Kidney (tissue), 22 donors: ENCODE measurements at places on chromosomes 6 and 20. TPM values are rescaled to one million over a fixed set of nuclear protein-coding genes. Genes with fewer than 3 reads are reported as not detected.

CST2 gene
- not detected for total RNA-seq

ADGRB3 gene
- total RNA-seq: 2.2 TPM

DNA sequence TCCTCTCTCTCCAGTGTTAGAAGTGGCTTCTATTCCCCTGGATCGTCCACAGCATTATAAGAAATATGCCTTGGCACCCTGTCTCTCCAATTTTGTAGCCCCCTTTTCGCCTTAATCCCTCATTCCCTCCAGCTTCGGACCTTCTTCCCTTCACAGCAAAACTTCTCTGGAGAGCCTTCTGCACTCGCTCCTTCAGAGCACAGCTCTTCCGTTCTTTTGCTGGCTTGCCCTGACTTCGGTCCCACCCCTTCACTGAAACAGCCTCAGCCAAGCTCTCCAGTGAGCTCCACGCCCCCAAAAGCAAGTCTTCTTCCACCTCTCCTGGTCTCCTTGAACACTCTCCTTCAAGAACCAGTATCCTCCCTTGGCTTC is 134.7 kb upstream of the RNF24 start:
- peak; percentile 53 for DNase-seq

MAS1 gene
- not detected for total RNA-seq

GRCh38 chr20:33667676-33668465 is 1.1 kb downstream of the ACTL10 start:
- peak; percentile 93 for DNase-seq

- DNase-seq: no peak
Observed at GRCh38 chr20:8399947-8400346, 267.9 kb downstream of the PLCB1 start.

GRCh38 chr6:106300944-106301343 is 24.6 kb downstream of the ATG5 start:
- DNase-seq: no peak

DNA sequence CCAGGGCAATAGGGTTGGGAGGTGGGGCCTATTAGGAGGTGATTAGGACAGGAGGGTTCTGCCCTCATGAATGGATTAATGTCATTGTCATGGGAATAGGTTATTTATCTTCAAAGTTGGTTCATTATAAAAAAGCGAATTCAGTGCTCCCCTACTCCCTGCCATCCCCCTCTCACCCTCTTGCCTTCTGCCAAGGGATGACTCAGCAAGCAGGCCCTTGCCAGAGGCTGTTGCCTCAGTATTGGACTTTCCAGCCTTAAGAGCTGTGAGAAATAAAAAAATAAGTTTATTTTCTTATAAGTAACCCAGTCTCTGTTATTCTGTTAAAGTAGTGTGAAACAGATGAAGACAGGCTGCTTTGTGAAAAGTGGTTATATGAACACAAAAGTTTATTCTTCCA is 381.1 kb upstream of the ZFP64 start:
- no peak for DNase-seq

ADGRF5 gene
- 51.7 TPM for total RNA-seq

DNA sequence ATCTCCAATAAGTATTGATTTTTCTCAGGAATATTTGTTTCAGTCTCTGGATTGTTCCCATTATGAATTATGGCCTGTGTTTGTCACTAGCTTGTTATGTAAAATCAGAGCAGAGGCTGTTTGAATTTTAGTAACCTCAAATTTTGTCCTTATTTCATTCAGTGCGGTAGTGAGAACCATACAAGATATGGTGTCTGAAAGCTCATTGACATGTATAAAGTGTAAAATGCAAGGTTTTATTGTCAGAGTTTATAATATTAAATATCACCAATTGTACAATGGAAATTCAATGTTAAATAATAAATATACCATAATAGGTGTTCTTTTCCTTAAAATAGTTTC is 353.3 kb upstream of the SYNCRIP start:
- no peak for DNase-seq

- no peak for DNase-seq
Observed at GRCh38 chr6:159067334-159067733, 22.5 kb upstream of the TAGAP start.

DNA sequence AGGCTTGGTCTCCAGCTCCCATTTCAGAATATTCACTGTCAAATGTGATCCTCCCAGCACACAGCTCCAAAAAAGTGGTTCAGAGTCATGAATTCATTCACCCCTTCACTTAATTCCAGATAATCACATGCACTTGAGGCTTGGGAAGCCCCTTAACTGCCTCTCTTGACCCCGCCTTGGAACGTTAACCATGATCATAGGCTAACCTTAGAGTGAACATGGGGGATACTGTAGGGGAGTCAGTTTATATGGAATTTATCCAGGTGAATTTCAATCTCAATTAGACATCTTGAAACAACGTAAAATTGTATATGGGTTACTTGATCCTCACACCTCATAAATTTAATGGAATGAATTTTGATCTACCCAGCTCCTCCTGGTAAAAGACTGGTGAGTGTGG is 346.8 kb upstream of the ARID1B start:
- peak; percentile 93 for DNase-seq

DNA sequence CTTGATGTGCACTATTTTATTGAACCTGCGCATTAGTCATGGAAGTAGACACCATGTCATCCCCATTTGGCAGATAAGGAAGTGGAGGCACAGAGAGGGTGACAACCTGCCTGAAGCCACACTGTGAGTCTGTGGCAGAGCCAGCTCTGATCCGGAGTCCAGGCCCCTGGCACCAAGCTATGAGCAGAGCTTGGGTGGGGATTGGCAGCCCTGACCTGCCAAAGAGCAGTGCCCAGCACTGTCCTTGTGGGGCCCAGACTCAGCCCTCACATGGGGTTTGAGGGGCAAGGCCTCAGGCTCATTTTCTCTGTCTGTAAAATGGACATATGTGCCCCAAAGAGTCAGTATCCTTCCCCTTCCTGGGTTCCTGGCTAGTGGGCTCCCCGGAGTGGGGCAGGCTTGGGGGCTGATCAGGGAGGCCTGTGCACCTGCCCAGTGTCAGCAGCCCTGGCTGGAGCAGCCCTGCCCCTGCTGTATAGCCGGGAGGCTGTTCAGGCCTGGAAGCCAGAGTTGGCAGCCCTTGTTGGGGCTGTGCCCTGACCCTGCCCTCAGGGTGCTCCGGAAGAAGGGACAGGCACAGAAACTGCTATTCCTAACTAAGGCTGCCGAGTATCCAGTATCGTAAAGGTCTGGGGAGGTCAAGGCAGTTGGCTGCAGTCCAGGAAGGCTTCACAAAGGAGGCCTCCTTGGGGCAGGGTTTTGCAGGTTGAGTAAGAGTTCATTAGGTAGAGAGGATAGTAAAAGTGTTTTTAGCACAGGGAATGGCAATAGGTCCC is 38.7 kb downstream of the TGM2 start:
- no peak for DNase-seq

DNA sequence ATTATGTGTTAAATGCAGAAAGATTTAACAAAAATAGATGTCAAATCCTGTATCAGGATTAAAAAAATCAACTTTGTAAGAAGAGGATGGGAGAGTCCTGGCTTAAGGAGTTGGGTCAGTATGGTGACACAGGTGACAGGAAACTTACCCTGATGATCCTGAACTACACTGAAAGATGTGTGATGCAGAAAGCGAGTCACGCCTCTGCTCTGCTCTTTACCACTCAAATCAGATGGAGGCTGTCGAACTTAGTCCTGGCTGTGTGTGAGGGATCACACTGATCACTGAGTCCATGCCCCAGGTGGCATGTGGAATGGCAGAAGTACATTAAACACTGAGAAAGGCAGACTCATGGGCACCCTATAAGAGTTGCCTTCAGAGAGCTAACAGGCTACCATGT is 92.9 kb downstream of the GJA10 start:
- DNase-seq: no peak

HLA-DQA2 gene
- 6.4 TPM for total RNA-seq

TBPL1 gene
- total RNA-seq: 17.3 TPM

ENPP5 gene
- 21.5 TPM for total RNA-seq

DNA sequence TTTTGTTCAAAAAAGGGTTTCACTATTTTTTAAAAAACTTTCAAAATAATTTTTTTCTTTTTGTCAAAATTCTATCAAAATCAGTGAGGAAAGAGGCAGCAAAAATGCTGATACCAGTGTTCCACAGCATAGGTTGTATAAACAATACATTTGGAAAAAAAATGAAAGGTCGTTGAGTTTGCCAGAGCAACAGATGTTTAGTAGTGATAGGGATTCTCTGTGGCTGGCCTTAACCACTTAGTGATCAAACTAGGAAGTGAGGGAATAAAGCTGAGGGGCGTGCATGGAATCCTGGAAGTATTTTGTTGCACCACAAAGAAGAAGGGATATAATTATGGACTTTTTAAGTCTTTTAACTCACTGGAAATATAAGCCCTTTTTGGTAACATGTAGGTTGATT is 555.3 kb upstream of the CHD6 start:
- no peak for DNase-seq

GRCh38 chr20:46226602-46227001 is 81.7 kb downstream of the CDH22 start:
- DNase-seq: no peak

DNA sequence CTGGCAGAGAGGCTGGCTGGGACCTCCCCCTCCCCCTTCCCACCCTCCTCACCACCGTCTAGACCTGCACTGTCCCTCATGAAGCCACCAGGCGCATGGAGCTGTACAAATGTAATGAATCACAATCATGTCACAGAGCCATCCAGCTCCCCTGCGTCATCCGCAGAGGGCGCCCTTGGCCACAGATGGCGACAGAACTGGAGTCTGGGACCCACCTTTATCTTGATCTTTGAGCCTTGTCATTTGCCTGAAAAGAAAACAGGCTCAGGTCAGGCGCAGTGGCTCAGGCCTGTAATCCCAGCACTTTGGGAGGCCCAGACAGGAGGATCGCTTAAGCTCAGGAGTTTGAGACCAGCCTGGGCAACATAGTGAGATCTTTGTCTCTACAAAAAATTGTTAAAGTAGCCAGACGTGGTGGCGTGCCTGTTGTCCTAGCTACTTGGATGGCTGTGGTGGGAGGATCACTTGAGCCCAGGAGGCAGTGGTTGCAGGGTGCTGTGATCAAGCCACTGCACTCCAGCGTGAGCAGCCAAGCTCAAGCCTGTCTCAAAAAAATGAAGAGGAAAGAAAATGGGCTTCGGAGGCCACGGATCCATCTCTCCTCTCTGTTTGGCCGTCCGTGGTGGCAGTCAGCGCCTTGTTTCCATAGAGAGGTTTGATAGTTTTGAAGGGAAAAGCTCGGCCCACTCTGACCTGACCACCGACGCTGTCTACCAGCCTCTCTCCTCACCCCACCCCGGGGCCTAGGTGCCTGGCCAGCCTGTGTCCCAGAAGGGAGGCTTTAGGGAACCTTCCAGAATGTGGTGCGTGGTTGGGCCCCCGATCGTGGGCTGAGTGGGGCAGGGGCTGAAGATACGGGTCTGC is 6.2 kb downstream of the COL9A3 start:
- DNase-seq: peak; percentile 68

DNA sequence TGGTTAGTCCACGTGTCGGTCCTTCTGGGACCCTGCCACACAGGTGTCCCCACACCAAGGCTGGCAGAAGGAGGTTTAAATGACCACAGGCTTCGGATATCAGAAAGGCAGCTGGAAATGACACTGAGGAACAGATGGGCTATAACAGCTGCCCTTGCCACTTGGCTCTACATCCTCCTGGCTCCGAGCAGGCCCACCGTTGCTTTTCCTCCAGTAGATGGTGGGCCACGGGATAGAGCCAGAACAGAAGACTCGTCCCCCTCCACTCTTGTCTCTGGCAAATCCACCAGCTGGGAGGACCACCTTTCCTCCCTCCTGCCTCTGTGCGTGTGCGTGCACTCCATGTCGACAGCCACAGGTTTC is 17.6 kb downstream of the WRNIP1 start:
- DNase-seq: no peak

DNA sequence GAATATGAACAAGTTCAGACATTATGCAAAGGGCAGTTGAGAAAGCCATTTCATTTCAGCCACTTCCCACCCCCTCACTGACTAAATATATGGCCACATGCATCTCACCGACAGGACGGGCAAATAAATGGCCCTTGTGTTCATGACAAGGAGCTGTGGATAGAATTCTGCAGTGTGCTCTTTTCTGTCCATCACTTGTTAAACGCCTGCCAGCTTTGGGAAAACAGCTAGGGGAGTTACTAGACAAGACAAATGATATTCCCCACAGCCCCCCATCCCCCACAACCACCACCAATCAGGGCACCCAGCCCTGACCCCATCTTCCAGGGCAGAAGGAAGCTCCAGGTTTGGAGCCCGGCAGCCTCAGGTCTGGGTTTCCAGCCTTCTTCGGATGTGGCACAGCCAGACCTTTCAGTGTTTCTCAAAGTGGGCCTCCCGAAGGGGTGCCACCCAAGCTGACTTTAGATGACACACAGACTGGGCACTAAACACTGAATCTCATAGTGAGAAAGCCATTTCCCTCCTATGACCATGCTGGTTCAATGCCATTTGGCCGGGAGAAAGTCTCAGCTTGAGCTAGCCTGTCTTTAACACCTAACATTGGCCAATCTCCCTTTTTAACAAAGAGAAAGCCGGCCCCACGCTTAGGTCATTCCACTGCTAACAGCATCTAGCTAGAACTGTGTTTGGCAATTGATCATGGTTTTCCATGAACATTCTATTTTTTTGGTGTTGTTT is 4.0 kb upstream of the RIPOR3 start:
- no peak for DNase-seq

GRCh38 chr6:119052292-119052889 is 26.1 kb downstream of the FAM184A start:
- no peak for DNase-seq

GRCh38 chr6:56593801-56594318 is 48.8 kb downstream of the DST start:
- no peak for DNase-seq

GRCh38 chr20:50980071-50980681 is 21.6 kb downstream of the MOCS3 start:
- no peak for DNase-seq

DNA sequence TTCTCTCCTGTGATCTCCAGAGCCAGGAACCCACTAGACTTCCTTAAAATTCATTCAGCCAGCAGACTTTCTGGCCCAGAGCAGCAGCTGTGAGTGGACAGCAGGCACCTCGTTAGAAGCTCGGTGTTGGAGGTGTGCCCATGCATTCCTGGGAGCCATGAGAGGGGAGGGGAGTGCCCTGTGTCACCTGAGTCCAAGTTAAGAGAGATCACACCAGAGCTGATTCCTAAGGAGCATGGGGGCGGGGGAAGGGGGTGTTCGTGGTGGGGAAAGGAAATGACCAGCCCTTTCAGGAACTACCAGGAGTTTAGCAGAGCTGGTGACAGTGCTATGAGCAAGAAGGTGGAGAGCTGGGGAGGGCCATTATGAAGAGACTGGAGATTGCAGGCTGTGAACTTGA is 46.9 kb downstream of the GFRA4 start:
- DNase-seq: no peak

DNA sequence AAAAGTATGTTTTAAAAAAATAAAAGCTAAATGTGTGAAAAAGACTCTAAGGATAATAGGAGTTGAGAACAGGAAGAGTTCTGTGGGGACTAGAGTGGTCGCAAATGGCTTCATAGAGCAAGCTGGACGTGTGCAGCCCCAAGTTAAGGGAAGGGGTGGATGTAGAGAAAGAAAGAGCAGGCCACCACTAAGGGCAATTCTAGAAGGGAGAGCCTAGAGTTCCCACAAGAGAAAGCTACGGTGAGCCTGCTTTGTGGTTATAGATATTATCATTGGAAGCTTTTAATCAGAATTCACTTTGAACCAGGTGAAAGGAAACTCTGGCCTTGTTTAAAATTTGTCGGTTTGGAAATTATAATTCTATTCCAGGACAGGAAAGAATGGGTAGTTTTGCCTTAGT is 101.6 kb downstream of the HIVEP2 start:
- DNase-seq: no peak

GRCh38 chr6:45377043-45377553 is 636 bp downstream of the SUPT3H start:
- no peak for DNase-seq
